T-helper 17 cell (primary cell): ENCODE measurements at places on chromosomes 5 and 9.

DNA sequence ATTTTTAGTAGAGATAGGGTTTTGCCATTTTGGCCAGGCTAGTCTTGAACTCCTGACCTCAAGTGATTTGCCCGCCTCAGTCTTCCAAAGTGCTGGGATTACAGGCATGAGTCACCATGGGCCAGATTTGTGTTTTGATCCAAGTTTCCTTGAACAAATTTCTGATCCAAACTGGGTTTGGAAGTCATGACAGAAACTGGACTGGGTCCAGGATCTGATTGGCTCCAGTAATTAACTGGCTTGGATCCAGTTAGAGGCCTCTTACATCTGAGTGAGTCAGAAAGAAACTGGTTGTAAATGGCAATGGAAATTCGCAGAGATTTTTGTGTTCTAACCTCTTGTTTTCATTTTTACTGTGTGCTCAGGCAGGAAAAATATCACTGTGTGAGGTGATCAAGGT, 141.6 kb downstream of the SLC25A46 start:
- H3K36me3 ChIP-seq = no peaks in the 10 kb centered on the region
- no peak overlapping the region for H3K27ac ChIP-seq
- H3K4me1 ChIP-seq = no peaks in the 10 kb centered on the region
- H3K4me3 ChIP-seq = no peak overlapping the region
- no peak for DNase-seq

DNA sequence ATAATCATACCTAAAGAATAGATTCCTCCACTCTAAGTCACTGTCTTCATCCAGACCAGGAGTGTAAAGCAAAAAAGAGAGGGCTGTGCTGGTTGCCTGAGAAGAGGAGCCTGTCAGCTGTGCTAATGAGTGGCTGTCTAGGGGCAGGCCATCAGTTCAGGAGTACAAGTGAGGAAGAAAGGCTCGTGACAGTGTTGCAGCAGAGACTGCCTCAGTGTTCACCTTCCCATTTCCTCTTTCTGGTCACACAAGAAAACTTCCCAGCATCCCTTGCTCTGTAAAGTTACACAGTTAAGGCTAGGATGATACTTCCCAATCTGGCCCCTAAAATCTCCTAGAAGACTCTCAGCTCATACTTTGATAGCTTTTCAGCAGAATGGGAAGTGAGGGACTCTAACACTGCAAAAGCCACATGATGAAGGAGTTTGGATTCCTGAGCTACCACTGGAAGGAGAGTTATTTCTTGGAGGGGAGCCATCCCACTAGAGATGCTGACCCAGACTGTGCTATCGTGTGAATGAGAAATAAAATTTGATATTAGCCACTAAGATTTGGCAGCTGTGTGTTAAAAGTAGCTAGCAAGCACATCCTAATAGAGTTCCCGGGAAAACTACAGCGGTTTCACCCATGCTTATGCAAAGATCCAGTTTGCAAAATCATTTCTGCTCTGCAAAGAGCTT, 67.1 kb downstream of the ADAMTS12 start:
- H3K36me3 ChIP-seq = no peaks in the 10 kb centered on the region
- no peak overlapping the region for H3K27ac ChIP-seq
- H3K4me3 ChIP-seq = no peak overlapping the region
- no peaks in the 10 kb centered on the region for H3K4me1 ChIP-seq

GRCh38 chr5:34676416-34676815, 20.3 kb downstream of the RAI14 start:
- H3K4me3 ChIP-seq = no peak overlapping the region
- H3K4me1 ChIP-seq = peaks cover 6% of the 10 kb centered on the region

GRCh38 chr9:138003485-138004190, 126.1 kb downstream of the CACNA1B start:
- DNase-seq = no peak
- no peak overlapping the region for H3K4me3 ChIP-seq
- no peak overlapping the region for H3K27ac ChIP-seq
- peaks cover 3% of the 10 kb centered on the region for H3K4me1 ChIP-seq
